ENCODE measurements at places on chromosomes 11 and 22.

GRCh38 chr11:100978939-100979338, 150.7 kb downstream of the PGR start:
- DNase-seq = no peak

GRCh38 chr22:32996702-32997101, 61.5 kb downstream of the SYN3 start:
- DNase-seq = no peak

DNA sequence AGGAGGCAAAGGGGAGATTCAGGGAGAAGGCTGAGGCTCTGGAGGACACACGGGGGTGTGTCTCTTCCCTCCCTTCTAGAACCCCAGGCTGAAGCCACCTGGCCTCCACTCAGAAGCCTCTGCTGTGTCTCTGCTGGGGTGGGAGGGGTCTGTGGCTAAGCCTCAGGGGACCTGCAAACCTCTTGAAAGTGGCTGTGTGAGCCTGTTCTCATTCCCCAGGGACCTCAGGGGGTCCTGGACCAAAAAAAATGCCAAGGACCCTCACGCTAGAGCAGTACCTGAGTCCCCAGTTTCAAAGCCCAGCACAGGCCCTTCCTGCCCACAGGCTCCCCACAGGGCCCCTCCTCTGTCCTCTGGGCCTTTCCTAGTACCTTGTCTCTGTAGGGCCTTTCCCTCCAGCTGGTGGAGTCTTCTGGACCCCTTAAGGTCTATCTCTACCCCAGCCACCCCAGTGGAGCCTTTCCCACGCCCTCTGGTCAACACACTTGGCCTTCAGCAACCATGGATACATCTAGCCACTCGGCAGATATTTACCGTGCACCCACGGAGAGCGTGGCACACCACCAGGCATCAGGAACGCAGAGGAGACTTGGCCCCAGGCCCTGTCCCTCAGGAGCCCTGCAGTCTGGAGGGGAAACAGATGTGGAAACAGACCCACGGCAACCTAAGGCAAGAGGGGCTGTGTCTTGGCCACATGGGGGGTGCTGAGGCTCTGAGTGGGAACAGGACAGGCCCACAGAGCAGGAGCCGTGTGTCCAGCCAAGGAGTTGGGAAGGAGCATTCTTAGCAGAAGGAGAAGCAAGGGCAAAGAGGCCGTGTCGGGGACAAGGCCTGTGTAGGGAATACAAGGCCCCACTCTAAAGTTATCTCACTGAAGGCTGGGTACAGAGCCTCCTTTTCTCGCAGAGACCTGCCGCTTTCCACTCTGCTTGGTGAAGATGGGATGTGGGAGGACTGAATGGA, 18.5 kb downstream of the PLA2G6 start:
- DNase-seq = no peak

GRCh38 chr11:111120161-111120560, 125.4 kb upstream of the POU2AF2 start:
- DNase-seq = no peak

DNA sequence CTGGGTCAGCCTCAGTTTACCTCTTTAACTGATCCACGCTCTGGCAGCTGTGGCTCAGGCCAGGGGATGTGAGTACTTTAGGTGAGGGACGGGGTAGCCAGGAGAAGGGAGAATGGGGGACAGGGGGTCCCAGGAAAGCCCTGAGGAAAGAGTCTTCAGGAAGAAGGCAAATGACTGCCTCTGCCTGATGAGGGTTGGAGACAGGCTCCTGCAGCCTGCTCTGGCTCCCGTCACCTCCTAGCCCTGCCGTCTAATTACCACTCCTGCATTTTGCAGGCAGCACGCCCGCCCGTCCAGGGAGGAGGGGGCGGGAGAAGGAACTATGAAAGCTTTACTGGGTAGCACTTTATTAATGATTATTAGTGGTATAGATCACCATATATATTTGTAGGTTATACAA, 116.6 kb downstream of the CEP164 start:
- DNase-seq = no peak

GRCh38 chr22:17960695-17961445, 63.5 kb downstream of the MICAL3 start:
- DNase-seq = no peak

DNA sequence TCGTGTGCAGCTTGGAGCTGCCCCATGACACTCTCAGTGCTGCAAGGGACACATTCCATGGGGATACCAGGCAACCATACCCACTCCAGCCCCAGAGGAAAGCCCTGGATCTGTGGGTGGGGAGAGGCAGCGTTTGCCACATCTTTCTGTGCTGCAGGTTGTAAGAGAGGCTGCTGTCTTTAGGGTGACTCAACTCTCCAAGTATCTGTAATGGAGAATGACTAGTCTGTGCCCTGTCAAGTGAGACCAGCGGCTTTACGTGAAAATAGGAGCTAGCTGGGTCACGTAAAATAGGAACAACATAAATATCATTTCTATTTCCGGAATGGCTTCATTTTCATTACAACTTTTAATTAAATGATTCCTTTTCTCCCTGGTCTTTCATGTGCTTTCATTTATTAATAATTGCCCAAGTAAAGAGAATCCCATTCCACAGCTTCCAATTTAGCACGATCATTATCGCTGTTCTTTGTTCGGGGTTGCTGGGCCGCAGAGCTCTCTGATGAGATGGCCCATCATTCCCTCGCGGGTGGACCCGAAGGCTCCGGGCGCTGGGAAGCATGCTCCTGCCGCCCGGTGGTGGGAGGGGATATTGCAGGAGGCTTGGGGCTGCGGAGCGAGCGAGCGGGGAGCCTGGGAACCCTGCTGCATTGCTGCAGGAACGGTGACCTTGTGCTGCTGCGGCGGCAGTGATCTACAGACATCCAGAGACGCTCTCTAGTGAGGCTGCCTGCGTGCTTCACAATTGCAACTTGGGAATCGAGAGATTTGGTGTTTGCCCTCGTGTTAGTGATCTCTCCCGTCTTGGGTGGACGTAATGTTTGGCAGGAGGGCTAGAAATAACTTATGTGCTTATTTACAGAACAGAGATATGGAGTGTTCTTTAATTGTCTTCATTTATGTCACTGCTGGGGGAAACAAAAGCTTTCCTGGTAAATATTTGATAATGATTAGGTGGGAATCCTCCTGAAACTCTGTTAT, 10.6 kb downstream of the SLC6A5 start:
- no peak for DNase-seq

DNA sequence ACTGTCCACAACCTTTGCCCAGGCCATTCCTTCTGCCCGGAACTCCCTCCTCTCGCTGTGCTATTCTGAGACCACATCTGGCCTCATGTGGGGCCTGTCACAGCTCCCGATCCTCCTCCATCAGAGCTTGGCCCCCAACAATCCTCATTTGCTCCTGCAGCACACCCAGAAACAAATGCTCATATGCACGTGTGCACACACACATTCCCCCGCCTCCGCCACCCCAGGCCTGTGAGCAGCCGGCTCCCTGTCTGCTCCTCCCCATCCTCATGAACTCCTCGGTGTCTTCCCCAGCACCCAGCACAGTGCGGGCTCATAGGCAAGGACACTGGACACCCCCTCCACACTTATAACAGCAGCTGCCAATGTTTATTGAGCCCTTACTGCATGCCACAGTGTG, 29.7 kb upstream of the PICK1 start:
- no peak for DNase-seq

DNA sequence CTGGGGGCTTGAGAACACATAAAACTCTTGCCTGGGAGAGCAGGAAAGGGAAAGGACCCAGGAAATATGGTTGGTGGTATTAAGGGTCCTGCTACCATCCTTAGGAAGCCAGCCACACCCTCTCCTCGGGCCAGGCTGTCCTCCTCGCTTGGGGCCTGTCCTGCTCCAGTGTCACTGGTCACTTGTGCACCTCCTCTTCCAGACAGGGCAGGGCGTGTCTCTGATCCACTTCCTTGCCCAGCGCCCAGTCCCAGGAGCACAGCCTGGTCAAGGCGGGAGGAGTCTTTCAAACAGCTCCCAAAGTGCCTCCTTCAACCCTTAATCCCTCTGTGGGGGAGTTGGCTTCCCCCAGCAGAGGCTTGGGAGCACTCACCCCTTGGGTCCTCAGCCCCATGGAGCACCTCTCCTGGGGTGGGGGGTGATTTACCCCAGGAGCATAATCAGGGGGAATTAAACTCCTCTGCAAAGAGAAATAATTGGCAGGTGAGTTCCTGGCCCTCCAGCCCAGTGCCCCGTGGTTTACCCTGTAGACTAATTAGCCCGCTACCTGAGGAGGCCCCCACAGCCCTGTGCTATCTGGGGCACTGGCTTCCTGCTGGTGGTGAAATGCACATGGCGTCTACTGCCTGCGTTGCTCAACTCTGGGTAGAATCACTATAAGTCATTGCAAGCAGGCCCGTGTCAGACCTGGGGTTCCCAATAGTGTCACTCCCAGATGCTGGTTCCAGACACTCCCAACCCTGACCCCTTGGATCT, 8.0 kb downstream of the TMPRSS6 start:
- DNase-seq = no peak

- DNase-seq = no peak
These were observed 20.3 kb upstream of the PTPRJ start for GRCh38 chr11:47960015-47960414.

- DNase-seq = no peak
These were observed 7.3 kb downstream of the SHISAL1 start for GRCh38 chr22:44305455-44305854.

DNA sequence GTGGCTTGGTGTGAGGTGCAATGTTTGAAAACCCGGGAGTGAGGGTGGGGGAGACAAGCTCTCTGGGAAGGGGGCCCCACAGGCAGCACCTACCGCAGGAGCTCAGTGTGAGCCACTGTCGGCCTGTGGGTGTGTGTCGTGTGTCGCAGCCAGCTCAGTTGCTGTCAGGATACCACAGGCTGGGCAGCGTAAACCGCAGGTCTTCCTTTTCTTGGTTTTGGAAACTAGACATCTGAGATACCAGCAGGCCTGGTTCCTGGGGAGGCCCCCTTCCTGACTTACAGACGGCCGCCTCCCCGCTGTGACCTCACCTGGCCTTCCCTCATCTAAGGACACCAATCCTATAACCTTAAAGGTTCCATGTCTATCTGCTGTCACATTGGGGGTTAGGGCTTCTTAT, 19.4 kb downstream of the IRF7 start:
- no peak for DNase-seq

- DNase-seq = no peak
These were observed 26.2 kb upstream of the LIPT2 start for GRCh38 chr11:74519710-74520109.

DNA sequence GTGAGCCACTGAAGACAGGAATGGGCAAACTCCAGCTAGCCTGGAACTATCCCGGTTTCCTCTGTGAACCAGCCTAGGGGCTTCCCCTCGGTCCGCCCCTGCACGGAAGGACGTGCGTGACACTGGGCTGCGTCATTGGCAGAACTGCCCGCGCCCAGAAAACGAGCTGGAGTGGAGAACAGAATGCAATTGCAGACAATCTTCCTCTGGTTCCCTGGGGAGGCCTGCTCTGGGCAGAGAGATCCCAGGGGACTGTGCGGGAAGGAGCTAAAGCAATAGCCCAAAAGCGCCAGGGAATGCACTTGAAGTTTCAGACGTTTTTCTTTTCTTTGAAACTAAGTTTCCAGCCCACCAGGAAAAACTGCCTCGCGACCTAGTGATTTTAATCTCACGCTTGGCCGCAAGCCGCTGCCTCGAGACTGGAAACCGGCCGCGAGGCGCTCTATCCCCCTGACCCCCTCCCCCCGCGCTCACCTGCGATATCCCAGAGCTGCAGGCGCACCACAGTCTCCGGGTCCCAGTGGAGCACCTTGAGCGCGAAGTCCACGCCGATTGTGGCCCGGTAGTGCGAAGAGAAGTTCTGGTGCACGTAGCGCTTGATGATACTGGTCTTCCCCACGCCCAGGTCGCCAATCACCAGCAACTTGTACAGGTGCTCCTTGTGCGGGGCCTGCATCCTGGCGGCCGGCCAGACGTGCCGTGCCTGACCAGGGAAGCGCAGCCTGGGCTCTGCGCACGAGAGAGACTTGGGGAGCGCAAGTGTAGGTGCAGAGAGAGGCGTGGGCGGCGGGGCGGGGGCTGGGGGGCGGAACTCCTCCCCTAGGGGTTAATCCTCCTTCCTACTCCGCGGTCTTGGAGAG, at the start of gene RAB38:
RAB38 (minus strand) TSS at position 735 of the 860 bp plus-strand sequence; CDS start at position 676, 59 bp downstream.
- no peak for DNase-seq

Measured in stimulated activated CD8-positive, alpha-beta memory T cell treated with anti-CD3 and anti-CD28 coated beads, Interleukin-4, amount 100 ng/mL, for 4 hours (primary cell).